Activated CD4-positive, alpha-beta T cell treated with anti-CD3 and anti-CD28 coated beads, Interleukin-2, Interleukin-4, amounts not matched to agents 100 ng/mL and 50 ng/mL, durations not matched to agents 16 hours and 8 hours (primary cell): ENCODE measurements at places on chromosomes 6 and 20.

GRCh38 chr6:160132297-160132637 lies 10.7 kb downstream of the SLC22A1 start:
- no peak for DNase-seq

GRCh38 chr6:101393251-101393828 lies at the start of gene GRIK2:
Gene GRIK2, plus strand, starts transcription at chr6:101393708.
- no peak for DNase-seq

DNA sequence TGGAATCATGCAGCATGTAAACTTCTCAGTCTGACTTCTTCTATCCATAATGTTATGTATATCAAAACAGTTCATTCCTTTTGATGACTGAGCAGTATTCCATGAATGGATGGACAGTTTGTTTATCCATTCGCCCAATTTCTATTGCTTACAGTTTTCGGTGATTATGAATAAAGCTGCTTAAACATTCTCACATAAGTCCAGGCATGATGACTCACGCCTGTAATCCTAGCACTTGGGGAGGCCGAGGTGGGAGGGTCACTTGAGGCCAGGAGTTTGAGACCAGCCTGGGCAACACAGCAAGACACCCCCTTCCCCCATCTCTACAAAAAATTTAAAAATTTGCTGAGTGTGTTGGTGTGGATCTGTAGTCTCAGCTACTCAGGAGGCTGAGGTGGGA lies 22.9 kb upstream of the HMGA1 start:
- DNase-seq: no peak

- DNase-seq: no peak
These were observed 25.8 kb upstream of the TNFRSF21 start for GRCh38 chr6:47335466-47335865.

- DNase-seq: no peak
These were observed 57.9 kb downstream of the TSHZ2 start for GRCh38 chr20:53030061-53030460.

- no peak for DNase-seq
These were observed 41.6 kb downstream of the IYD start for GRCh38 chr6:150410399-150410798.
